ENCODE measurements at places on chromosomes 13 and 19.

- DNase-seq, result no peak
These were observed 26.4 kb downstream of the ZNF45 start for GRCh38 chr19:43908659-43909058.

GRCh38 chr13:39538816-39539790 is 63.9 kb downstream of the LHFPL6 start:
- no peak for DNase-seq

- DNase-seq, result peak; percentile 79
These were observed 24.6 kb downstream of the SPC24 start for GRCh38 chr19:11130824-11131455.

- no peak for DNase-seq
These were observed 75.4 kb upstream of the TRPC4 start for GRCh38 chr13:37944869-37945442.

GRCh38 chr19:32674153-32674930 is 638 bp downstream of the ANKRD27 start:
- no peak for DNase-seq

DNA sequence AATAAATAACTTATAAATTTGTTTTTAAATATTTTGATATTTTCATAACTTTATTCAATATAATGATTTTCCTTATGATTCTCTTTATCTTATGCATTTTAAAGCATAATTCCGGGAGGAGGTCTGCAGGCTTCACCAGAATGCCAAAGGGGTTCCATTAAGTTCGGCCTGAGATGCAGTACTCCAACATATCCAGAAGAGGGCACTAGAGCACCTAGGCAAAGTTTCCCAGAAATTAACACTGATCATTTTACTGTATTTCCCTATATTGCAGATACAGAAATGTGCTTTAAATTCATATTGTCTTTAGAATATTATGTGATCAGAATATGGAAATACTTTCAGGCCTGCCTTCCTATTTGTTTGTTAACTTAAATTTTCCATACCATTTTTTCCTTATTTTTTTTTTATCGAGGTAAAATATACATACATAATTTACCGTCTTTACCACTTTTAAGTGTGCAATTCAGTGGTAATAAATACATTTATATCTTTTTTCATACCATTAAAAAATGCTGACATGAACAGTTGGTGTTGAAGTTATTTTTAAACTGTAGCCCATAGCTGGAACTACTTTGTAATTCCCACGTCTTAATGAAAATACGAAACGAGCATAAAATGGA is 58.9 kb upstream of the TM9SF2 start:
- DNase-seq, result peak; percentile 81

GRCh38 chr19:14494910-14495671 is 836 bp downstream of the GIPC1 start:
- no peak for DNase-seq

GRCh38 chr19:30144802-30145201 is 202.8 kb downstream of the URI1 start:
- DNase-seq, result no peak

- DNase-seq, result no peak
These were observed 1850.4 kb downstream of the OLFM4 start for GRCh38 chr13:54879036-54879435.

- peak; percentile 23 for DNase-seq
These were observed 56.7 kb upstream of the MED4 start for GRCh38 chr13:48151363-48152161.

- no peak for DNase-seq
These were observed 9.9 kb downstream of the KLHL26 start for GRCh38 chr19:18646535-18647370.

- no peak for DNase-seq
These were observed 270.0 kb upstream of the PCDH20 start for GRCh38 chr13:61685682-61686012.

- DNase-seq, result no peak
These were observed 49.3 kb downstream of the B3GLCT start for GRCh38 chr13:31248965-31249539.

DNA sequence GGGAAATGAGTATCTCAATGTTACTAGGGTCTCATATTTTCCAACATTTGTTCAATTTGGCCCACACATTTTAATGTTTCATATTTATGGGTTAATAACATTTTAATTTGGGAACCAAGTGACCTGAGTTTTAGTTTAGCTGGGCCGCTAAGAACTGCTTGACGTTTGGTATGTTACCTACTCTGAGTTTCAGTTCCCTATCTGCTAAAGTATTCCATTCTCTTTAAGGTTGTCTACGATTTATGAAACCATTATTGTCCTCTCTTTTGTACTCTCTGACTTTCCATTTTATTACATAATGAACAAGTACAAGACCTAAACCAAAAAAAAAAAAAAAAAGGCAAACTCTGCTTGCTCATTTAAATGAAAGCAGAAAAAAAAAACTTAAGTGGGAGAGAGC is 89.9 kb downstream of the FGF14 start:
- no peak for DNase-seq

DNA sequence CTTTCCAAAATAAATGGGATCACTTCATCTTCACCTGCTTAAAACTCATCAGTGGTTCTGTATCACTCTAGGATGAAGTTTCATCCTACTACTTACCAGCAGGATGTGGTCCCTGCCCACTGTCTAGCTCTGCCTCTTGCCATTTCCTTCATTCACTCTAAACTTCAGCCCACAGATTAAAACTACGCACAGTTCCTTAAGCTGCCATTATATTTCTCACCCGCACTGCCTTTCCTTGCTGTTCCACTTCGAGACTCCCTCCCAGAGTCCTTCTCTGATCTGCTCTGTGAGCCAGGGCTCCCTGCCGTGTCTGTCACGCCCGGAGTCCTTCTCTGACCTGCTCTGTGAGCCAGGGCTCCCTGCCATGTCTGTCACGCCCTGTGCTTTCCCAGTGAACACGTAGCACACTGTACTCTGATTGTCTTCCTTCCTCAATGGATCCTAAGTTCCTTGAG is 52.0 kb upstream of the NPAS1 start:
- DNase-seq, result peak; percentile 49

DNA sequence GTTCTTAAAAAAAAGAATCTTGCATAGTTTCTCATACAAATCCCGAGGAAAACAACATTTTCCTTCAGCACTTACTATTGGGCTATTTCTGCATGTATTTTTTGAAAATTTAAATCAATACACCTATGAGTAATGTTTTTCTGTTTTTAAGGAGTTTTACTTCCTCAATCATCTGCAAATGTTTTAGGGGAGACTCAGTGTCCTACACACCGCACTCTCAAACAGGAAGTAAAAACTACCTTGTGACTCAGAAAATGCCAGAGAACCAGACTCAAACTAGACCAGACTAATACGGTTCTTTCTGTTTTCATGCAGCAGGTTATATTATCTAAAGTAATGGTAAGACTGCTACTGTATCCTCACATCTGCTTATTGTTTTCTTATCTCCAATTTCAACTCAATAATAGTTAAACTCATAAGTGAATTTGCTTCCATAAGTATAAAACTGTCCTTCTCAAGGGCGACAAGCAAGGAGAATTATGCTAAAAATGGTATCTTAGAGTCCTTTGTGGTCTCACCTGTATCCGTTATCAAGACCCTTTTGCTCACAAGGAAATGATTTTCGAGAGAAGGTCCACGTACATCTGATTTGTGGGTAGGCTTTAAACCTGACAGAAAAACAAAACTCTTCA is 52.5 kb downstream of the FLT3 start:
- DNase-seq, result peak; percentile 12

GRCh38 chr13:81104035-81104715 is 763.2 kb upstream of the SPRY2 start:
- DNase-seq, result no peak

DNA sequence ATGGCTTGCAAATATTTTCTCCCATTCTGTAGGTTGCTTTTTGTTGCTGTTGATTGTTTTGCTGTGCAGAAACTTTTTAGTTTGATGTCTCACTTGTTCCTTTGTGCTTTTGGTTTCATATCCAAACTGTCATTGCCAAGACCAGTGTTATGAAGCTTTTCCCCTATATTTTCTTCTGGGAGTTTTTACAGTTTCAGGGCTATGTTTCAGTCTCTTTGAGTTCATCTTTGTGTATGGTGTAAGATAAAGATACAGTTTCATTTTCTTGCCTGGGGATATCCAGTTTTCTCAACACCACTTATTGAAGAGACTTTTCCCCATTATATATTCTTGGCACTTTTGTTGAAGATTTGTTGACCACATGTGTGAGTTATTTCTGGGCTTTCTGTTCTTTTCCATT is 139.9 kb downstream of the MRPL57 start:
- DNase-seq, result no peak

GRCh38 chr13:100387416-100387815 is 201.2 kb downstream of the GGACT start:
- DNase-seq, result no peak

Measured in CD4-positive, alpha-beta T cell treated with Interleukin-10 for 1 hour (primary cell).